Common myeloid progenitor, CD34-positive (primary cell): ENCODE measurements at places on chromosomes 1 and 21.

DNA sequence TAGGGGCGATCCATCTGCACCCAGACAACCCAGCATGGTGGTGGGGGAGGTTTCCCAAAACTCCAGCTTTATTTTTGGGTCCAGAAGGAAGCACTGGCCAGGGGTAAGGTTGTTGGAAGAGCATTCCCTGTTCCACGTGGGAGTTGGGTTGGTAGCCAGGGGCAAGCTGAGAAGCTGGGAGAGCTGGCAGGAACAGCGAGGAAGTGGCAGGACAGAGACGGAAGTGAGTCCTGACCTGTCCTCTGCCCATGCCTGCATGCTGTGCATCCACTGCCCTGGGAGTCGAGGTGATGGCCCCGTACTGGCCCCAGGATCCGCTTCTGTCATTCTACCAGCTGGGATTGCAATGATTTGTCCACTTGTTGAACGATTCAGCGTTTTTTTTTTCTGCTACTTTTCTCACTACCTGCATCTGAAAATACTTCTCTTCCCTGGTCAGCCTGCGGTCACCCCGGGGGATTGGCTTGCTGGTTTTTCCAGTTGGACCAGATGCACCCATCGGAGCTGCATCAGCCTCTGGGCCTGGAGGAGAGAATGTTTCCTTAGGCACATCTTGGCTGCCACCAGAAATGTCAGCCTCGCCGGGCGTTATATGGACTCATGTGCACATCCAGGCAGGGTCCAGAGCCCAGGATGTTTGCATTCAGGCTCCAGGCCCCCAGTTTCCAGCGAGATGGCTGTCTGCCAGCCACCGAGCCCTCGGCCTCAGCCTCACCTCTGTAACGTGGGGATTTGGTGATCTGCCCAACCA, 28.3 kb upstream of the TMPRSS2 start:
- no peak for DNase-seq

DNA sequence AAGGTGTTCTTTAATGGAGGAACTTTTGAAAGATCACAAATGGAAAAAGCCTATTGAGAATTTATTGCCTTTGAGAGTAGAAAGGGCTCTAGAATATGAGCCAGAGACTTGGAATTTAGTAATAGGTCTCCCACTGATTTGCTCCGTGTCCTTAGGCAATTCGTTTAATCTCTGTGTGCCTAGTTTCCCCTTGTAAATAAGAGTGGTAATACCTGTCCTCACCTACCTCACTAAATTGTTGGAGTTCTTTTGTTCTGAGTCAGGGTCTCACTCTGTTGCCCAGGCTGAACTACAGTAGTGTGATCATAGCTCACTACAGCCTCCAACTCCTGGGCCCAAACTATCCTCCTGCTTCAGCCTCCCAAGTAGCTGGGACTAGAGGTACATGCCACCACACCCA, 15.0 kb upstream of the TEKT2 start:
- DNase-seq = no peak

DNA sequence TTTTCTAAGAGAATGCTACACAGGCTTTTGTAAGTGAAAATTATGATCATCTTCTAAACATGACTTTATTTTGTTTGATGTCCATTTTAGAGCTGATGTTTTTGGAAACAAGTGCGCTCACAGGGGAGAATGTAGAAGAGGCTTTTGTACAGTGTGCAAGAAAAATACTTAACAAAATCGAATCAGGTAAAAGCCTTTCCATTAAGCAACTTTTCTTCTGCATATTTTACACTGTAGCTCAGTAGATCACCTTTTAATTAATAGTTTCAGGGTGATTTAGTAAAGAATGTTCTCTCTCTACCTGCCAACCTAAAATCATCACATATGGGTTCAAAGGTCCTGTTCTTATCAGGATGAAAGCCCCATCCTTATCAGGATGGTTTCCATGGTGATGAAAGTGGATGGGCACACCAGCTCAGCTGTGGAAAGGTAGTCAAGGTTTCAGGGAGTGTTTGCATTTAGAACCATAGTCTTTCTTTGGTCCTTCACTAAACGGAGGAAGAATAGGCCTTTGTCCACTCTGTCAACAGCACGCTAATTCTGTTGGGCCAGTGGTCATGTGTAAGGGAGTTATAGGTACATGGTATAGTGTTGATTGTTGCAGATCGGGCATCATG, 28.1 kb downstream of the RAB4A start:
- no peak for DNase-seq

GRCh38 chr1:215220346-215220745, 137.8 kb downstream of the KCNK2 start:
- no peak for DNase-seq

DNA sequence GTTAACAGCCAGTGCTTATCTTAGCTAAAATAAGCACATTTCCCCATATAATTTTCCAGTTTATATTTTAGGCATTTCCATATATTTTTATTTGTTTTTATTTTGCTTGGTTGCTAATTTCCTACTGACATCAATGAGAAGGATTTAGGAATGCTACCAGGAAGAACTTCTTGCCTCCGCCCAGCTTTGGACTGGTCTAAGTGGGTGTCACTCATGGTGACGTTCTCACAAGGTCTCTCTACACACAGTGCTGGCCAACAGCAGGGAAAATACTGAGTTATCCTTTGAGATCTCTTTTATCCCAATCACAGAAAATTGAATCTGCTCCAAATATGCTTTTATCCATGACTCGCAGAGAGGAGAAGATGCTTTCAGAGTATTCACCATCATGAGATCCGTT, 13.2 kb downstream of the MX1 start:
- DNase-seq = no peak

- no peak for DNase-seq
Measured at GRCh38 chr1:45375104-45376090, 35.2 kb upstream of the MUTYH start.

GRCh38 chr1:25767437-25767770, 32.6 kb upstream of the SELENON start:
- DNase-seq = no peak

GRCh38 chr21:42666023-42666747, 12.8 kb downstream of the PDE9A start:
- peak; percentile 40 for DNase-seq

DNA sequence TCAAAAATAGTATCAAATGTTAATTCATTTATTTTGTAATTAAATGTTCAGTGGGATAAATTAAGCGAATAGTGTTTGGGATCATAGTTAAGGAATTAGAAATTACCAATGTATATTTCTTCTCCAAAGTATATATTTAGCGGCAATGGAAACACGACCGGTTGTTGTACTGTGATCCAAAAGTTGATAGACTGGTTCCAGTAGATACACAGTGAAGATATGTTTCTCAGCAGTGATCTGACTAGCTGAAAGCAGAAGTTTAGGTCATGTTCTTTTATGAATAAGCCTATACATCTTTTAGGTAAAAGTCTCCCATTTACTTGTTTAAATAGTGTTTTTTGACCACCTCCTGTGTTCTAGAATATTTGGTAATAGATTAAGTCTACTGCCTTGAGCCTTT, 8.8 kb downstream of the USP16 start:
- DNase-seq = no peak

GRCh38 chr1:93738075-93738622, 56.5 kb upstream of the BCAR3 start:
- DNase-seq = no peak

DNA sequence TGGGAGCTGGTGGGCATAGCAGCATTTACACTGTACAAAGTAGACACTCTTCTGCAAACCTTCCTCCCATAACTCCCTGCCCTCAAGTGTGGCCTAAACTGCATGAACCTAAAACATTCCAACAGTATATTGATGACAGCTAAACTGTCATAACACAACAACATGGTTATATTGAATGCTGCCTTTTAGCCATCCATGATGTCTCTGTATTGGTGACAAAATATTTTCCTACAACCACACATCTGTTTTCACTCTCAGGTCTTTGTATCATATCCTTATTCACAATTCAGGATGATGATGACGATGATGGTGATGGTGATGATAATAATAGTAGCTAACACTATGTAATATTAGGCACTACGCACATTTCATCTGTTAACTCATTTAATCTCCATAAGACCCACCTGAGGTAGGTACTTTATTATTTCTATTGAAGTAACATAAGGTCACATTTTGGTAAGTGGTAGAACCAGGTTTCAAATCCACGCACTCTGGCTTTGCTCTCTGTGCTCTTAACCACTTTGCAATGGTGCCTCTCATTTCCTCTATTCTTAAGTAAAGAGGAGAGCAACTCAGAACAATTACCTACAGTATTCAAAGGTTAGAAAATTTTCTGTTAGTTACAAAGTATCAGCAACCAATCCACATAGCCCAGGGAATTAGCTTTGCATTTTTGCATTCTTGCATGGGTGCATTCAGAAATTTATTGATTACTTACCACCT, 185.1 kb upstream of the LMO4 start:
- no peak for DNase-seq

- no peak for DNase-seq
Measured at GRCh38 chr1:243313635-243314536, 58.0 kb downstream of the SDCCAG8 start.

- DNase-seq = no peak
Measured at GRCh38 chr1:231576804-231577718, 48.6 kb downstream of the TSNAX start.

GRCh38 chr1:67615886-67616285, 69.1 kb upstream of the GADD45A start:
- DNase-seq = no peak

- DNase-seq = no peak
Measured at GRCh38 chr1:2208309-2209239, 14.0 kb upstream of the FAAP20 start.

GRCh38 chr1:219788091-219788490, 140.3 kb downstream of the SLC30A10 start:
- DNase-seq = no peak

DNA sequence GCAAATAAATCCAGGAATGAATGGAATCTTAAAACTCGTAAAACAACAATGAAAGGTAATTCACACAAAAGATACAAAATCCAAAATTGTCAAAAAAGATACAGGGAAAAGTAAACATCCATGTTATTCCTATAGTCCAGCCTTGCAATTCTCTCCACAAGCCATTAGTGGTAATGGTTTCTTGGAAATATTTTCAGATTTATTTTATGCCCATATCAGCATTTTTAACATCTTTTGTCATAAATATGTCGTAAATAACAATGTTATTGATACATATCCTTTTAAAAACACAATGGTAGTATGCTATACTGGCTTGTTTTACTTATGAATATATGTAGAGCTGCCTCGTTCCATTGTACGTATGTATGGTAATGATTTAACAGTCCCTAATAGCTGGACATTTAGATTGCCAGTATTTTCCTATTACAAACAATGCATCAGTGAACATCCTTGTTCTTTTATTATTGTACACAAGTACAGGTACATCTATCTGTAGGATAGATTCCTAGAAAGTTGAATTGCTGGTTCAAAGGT, 30.6 kb downstream of the DNTTIP2 start:
- no peak for DNase-seq

- no peak for DNase-seq
Measured at GRCh38 chr1:67683316-67683715, 1.7 kb upstream of the GADD45A start.

GRCh38 chr1:189220750-189221149, 1256.9 kb downstream of the BRINP3 start:
- no peak for DNase-seq

- no peak for DNase-seq
Measured at GRCh38 chr1:59828160-59828559, 13.4 kb downstream of the HOOK1 start.

- DNase-seq = peak; percentile 37
Measured at GRCh38 chr1:244854865-244855578, 9.3 kb downstream of the HNRNPU start.

DNA sequence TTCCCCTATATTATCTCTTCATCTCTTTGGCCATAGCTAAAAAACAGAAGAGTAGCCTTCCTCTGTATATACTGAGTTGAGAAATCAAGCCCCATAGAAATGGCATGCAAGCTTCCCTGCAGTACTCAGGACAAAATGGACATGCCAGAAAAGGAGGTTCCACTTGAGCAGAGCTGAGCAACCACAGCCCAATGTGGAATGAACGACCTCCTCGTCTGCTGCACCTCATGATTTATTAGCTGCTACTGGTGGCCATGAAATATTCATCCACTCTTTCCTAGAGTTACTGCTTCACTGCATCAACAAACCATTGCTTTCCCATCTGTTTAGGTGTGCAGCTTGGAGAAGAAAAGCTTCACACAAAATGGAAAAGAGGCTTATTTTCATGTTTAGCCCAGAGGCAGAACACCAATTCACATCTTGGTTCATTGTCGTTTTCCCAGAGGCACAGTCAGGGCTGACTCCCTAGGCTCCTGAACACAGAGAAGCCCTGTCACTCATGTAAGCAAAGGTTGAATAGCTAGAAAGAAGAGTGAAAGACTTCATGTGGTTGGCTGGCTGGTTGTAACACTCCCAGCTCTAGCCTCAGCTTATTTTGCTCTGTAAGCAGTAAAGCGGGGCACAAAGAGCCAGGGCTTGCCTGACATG, 148.0 kb downstream of the TSEN15 start:
- no peak for DNase-seq

DNA sequence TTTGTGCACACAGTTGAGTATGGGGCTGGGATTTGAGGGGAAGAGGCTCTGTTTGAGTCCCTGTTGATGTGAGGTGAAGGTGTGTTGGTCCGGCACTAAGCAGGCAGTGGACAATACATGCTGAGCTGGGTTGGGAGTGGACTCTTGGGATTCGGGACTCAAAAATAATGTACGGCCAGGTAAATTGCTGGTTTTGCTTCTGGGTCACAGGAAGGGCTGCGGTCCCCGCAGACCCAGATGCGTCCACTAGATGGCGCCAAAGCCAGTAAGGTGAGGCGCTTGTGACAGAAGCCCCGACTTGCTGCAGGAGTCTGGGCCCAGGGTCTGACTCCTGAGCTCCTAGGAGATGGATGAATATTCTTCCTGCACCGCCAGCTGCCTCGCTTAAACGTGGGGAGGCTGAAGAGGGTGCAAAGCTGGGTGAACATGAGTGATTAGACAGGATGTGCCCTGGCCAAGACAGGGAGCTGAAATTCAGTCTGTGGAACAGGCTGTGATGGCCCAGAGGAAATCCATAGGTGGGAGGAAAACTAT, 61.4 kb downstream of the ACBD3 start:
- DNase-seq = peak; percentile 82

DNA sequence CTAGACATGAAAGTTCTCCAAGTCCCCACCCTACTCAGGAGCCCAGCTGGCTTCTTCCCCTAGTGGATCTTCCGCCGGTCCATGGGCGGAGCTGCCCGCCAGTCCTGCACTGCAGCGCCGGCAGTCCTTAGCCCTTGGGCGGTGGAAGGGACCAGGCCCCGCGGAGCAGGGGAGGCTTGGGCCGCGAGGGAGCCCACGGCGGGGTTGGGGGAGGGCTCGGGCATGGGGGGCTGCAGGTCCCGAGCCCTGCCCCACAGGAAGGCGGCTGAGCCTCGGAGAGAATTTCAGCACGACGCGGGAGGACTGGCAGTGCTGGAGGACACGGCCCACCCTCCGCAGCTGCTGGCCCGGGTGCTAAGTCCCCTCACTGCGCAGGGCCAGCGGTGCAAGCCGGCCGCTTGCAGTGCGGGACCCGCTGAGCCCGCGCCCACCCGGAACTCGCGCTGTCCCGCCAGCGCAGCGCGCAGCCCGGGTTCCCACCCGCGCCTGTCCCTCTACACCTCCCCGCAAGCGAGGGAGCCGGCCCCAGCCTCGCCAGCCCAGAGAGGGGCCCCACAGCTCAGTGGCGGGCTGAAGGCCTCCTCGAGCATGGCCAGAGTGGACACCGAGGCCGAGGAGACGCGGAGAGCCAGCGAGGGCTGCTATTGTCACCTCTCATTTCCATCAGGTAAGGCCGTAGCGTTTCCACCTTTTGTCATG, 1398.6 kb downstream of the MRPL39 start:
- DNase-seq = no peak
